ENCODE measurements at places on chromosomes 2 and 18.

DNA sequence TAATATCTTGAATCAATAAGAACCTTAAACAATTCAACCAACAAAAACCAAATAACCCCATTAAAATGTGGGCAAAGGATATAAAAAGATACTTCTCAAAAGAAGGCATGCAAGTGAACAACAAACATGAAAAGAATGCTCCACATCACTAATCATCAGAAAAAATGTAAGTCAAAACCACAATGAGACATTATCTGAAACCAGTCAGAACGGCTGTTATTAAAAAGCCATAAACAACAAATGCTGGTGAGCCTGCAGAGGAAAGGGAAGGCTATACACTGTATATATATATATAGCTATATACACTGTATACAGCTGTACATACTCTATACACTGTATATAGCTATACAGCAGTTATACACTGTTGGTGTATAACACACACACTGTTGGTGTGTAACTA lies 47.8 kb upstream of the GALNT13 start:
- H3K4me1 ChIP-seq = no peaks in the 10 kb centered on the region
- no peak overlapping the region for H3K27ac ChIP-seq
- H3K36me3 ChIP-seq = no peaks in the 10 kb centered on the region
- H3K4me3 ChIP-seq = no peak overlapping the region
- no peak for DNase-seq
- H3K27me3 ChIP-seq = no peaks in the 10 kb centered on the region

DNA sequence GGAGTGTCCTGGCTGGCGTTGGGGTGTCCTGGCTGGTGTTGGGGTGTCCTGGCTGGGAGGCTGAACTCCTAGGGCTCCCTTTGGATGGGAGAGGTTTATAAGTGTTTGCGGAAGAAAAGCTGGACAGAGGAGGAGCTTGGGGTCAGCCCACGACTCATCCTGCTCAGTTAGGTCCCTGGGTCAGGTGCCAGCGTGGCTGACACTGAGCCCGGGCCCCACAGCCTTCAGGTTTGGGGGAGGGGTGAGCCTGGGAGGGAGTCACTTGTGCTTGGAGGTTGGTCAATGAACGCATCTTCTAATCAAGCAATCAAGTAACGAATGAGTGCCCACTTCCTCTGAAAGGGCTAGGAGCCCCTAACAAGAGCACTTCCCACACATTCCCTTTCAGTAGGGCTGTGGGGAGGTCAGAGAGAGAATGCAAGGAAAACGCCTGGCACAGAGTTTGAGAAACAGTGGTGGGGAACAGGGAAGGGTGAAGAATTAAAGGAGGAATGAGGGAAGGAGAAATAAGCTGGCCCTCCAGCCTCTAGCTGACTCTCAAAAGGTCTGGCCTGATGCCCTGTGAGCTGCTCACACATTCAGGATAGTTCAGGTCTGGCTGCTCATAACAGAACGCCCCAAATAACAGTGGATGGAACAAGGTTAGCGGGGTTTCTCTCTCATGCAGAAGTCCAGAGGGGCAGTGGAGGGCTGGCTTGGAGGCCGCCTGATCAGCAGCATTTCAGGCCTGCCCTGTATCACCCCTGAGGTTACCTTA lies 670 bp downstream of the KCNIP3 start:
- H3K4me3 ChIP-seq = peak overlapping the region; percentile 11
- H3K27ac ChIP-seq = no peak overlapping the region
- DNase-seq = no peak

- no peak overlapping the region for H3K27ac ChIP-seq
- no peak for DNase-seq
- H3K27me3 ChIP-seq = no peaks in the 10 kb centered on the region
Observed at GRCh38 chr2:70828914-70829824, 6.4 kb downstream of the CD207 start.

- DNase-seq = no peak
- no peaks in the 10 kb centered on the region for H3K27me3 ChIP-seq
- H3K27ac ChIP-seq = no peak overlapping the region
- no peaks in the 10 kb centered on the region for H3K4me1 ChIP-seq
- H3K4me3 ChIP-seq = no peak overlapping the region
Observed at GRCh38 chr2:68762665-68763064, 28.1 kb downstream of the ARHGAP25 start.

GRCh38 chr2:204061241-204061640 lies 124.7 kb downstream of the ICOS start:
- H3K4me3 ChIP-seq = no peak overlapping the region
- no peaks in the 10 kb centered on the region for H3K36me3 ChIP-seq
- H3K4me1 ChIP-seq = no peaks in the 10 kb centered on the region
- H3K27me3 ChIP-seq = no peaks in the 10 kb centered on the region
- DNase-seq = peak; percentile 69
- H3K27ac ChIP-seq = no peak overlapping the region

Data from spinal cord (tissue), 10 donors.